ENCODE measurements at places on chromosomes 2 and 18.

- DNase-seq, result no peak
Observed at GRCh38 chr2:10398496-10398895, 49.6 kb downstream of the ODC1 start.

DNA sequence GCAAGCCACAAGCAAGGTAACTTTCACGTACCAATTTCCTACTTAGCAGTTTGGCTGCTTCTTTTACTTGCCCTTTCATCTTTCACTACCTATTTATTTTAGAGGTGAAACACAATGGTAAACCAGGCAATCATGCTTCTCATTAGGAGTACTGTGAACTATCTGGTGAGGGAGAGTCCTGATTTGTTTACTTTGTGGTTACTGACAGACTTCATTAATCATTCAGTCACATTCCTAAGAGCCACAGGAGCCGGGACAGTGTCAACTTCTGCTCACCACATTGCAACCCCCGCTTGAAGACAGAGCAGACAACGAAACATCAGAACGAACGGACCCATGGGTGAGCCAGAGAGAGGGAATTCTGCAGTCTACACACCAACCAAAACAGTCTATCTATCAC lies 28.8 kb downstream of the TUBB6 start:
- no peak for DNase-seq

DNA sequence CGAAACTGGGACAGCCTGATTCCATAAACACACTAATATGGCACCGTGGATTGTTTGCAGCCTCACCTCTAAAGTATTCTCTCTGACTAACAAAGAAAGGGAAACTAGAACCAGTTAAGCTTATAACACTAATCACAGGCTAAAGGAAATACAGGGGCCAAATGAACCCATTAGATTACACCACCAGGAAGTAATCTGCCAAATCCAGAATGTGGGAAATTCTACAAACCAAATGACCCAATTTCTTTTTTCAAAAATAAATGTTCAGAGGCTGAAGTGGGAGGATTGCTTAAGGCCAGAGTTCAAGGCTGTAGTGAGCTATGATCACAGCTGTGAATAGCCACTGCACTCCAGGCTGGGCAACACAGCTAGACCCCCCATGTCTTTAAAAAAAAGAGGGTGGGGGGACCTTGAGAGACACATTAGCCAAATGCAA lies 1.5 kb upstream of the MPPE1 start:
- DNase-seq, result no peak

- no peak for DNase-seq
Observed at GRCh38 chr2:185179743-185180142, 558.9 kb upstream of the FSIP2 start.

DNA sequence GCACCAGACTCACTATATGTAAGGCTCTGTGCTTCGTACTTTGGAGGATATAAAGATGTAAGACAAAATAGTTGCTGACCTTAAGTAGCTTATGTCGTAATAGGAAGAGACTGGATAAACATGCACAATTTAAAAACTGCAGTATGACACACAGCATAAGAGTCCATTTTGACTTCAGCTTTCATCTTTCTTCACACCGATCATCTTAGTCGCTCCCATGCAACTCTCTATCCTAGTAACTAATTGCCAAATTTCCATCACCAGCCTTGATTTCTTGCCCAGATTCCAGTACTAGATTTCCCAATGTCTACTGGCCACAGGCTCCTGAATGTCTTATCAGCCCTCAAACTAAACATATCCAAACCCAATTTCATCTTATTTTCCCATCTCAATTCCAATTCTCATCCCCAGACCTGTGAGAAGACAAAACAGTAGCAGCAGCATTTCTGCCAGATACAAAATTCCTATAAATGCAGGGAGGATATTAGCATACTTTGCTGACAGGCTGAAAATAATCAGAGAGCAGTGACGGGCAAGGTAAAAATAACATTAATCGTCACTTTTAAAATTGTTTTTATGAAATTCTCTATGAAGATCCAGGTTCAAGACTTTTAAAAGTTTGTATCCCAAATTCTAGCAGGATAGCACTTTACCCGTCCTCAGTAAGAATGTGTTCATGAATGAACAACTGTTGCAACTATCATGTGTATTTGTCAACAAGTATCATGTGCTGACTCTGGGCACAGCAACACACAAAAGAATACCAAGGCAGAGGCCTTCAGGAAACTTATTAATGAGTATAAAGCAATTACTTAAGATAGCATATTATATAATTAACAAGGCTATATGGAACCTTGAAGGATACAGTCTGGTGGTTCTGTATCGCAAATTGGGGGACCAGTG lies 42.2 kb downstream of the KIDINS220 start:
- DNase-seq, result no peak

DNA sequence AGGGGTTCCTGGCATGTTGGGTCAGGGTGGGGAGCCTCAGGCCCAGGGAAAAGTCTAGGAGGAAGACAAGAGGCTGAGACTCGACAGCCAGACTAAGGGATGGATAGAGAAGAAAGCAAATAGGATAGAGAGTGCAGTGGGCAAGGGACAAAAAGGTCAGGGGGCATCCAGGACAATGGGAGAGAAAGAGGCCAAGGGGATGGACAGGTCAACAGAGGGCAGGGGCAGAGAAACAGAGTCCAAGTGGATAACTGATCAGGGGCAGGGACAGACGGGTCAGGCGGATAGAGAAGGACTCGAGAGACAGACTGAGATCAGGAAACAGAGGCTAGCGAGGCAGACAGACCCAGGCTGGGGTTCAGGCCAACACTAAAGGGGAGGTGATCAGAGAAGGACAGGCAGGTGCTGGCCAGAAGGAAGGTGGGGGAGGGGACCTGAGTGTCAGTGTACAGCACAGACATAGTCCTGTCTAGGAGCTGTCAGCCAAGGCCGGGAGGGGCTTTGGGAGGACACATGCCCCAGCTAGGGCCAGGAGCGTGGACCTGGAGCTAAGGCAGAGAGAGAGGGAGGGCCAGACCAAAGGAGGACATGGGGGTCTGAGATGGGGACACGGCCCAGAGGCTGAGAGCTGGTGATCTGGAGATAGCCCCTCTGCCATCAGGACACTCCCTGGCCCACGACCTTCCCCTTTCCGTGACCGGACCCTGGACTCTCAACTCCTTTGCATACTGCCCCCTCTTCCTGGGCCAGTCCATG lies 12.2 kb downstream of the ASIC4 start:
- DNase-seq, result no peak

DNA sequence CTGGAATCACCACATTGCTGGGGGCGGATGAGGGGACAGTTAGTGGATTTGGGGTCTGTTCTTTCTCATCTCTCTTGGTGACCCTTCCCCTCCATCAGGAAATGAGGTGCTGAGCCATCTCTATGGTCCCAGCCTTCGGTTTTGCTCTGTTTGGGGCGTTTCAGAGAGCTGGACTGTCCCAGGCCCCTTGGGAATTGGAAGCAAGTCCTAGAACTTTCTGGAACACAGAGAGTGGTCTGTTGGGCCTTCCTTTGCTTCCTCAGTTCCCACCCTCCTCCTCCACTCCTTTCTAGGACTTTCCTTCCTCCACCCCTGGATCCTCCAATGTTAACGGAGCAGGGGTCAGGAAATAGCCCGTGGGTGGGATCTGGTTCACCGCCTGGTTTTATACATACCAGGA lies 17.0 kb downstream of the RRM2 start:
- no peak for DNase-seq

- no peak for DNase-seq
Observed at GRCh38 chr2:233141901-233142300, 81.8 kb downstream of the INPP5D start.

DNA sequence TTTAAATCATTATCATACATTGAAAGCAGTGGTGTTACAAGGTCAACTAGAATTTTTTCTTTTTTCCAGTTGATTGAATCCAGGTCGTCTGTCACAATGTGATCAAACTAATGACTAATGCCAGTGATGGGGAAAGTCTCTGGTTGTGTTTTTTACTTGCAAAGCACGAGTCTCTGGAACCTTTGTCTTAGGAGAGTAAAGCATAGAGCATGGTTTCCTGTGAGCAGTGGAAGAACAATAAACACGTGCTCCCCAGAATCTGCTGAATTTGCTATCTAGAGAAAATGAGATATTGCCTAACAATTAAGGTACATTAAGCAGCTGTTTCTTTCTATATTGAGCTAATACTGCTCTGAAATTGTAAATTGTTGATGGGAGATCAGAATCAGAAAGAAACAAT lies 1332.4 kb upstream of the TMEFF2 start:
- DNase-seq, result no peak

DNA sequence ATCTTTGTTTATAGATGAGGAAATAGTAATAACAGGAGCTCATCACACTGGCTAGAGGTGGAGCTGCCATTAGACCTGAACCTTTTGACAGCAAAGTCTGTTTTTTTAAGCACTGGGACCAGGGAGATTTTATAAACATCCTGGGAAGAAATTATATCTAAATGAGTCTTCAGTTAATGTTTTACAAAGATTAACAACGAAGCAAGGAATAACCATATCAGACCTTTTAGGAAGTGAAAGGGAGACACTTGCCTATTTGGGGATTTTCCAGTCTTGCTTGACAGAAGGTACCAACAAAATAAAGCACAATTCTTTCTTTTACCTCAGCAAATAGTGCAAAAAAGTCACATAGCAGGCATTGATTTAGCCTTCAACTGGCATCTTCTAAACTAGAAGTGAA lies 777.0 kb downstream of the CPS1 start:
- no peak for DNase-seq

GRCh38 chr18:57909620-57910019 lies 106.5 kb upstream of the ATP8B1 start:
- no peak for DNase-seq

DNA sequence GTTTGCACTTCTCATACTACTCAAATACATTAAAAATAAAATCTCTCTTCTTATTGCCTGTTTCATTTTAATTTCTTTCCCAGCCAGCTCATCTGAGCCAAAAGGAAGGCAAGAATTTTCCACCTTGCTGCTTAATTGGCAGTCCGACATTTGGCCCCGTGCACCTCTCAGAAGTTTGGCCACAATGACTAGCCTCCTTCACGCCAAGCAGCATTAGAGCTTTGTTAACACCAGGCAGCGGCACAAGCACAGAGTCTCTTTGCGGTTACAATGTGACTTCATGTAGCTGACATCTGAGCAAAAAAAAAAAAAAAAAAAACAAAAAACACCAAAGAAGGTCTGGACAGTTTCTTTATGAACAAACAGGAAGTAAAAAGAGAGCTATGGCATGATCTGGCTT lies 248.9 kb downstream of the OSR1 start:
- no peak for DNase-seq

- no peak for DNase-seq
Observed at GRCh38 chr18:12401881-12402280, 5.8 kb upstream of the PRELID3A start.

- no peak for DNase-seq
Observed at GRCh38 chr2:159713631-159714246, 1.4 kb downstream of the MARCHF7 start.

DNA sequence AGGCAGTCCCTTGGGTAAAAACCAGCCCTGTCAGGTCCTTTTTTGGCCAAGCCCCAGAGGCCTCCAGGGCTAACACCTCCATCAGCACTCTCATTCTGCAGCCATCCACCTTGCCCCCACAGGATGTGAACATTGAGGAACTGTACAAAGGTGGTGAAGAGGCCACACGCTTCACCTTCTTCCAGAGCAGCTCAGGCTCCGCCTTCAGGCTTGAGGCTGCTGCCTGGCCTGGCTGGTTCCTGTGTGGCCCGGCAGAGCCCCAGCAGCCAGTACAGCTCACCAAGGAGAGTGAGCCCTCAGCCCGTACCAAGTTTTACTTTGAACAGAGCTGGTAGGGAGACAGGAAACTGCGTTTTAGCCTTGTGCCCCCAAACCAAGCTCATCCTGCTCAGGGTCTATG lies 7.3 kb downstream of the IL1F10 start:
- DNase-seq, result no peak

DNA sequence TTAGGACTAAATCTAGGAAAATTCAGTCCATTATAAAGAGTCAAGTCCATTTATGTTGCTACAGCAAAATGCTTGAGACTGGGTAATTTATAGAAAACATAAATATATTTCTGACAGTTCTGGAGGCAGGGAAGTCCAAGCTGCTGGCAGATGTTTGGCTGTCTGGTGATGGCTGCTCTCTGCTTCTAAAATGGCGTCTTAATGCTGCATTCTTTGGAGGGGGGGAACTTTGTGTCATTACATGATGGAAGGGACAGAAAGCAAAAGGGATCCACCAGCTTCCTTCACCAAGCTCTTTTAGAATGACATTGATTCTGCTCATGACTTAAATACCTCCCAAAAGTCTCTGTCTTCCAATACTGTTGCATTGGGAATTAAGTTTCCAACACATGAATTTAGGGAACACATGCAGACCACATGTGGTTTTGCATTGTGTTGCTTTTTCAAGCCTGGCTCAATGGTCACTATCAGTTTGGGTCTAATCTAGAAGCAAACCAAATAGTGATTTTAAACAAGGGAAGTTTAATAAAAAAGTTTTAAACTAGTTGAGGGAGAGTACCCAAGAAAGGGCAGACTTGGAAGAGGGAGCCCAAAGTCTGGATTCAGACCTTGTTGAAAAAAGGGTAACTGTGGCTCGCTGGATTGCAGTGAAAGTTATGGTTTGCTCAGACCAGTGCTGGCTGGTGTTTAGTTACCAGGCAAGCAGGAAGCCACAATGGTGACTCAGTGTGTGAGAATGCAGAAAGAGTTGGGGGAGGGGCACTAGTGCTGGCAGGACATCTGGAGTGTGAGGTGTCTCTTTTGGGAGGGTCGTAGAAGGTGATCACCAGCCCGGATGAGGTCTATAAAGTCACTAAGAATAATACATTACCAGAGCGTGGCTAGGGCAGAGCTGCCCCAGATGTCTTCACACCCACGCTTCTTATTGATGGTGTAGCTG lies 30.8 kb downstream of the C18orf54 start:
- DNase-seq, result no peak

- DNase-seq, result no peak
Observed at GRCh38 chr2:132517386-132517785, 100.8 kb downstream of the GPR39 start.

- peak; percentile 68 for DNase-seq
Observed at GRCh38 chr2:241739651-241740050, 5.2 kb downstream of the D2HGDH start.

DNA sequence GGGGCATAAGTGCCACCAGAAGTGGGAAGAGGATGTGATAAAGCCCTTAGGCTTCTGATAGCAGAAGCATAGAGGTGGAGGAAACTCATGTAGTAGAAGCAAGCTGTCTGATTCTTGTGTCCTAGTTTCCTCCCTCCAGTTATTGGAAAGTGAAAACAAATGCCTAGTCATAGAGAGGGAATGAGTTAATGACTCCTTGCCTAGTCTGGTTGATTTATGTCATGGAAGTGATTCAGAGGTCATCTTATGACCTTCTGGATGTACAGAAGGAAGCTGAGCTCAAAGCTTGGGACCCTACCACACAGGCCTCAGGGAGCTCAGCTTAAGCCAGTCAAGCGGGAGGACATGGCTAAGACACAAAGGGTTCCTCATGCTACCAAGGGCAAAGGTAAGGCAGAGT lies 232.2 kb downstream of the THSD7B start:
- no peak for DNase-seq

DNA sequence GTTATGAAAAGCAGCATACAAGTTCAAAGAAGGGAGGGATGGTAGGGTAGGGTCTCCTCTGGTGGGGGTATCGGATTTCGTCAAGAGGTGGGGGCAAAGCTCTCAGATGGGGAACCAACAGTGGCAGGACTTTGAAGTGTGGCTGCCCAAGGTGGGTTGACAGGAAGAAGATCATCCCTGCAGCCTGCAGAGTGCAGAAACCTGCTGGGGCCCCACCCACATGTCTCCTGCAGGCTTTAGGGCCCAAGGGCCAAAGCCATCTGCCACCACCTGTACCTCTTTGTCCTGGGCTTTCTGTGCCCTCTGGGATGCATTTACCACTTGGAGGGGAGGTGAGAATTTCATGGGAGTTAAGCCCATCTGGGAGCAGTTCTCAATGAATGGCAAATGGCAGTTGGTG lies 42.7 kb downstream of the KCNF1 start:
- no peak for DNase-seq

All from stimulated activated CD4-positive, alpha-beta T cell treated with anti-CD3 and anti-CD28 coated beads, Interleukin-4, amount 100 ng/mL, for 1 hour (primary cell).